Right lung (tissue), 10 donors: ENCODE measurements at places on chromosomes 3 and 15. TPM values are rescaled to one million over a fixed set of nuclear protein-coding genes. Genes with fewer than 3 reads are reported as not detected.

The IQCF5 gene
- not detected for polyA plus RNA-seq

The ST6GAL1 gene
- polyA plus RNA-seq, result 61.8 TPM

The SATB1 gene
- polyA plus RNA-seq, result 57.3 TPM

The WDR82 gene
- polyA plus RNA-seq, result 114 TPM

The SLC51B gene
- 15.1 TPM for polyA plus RNA-seq

The CFAP100 gene
- 6.8 TPM for polyA plus RNA-seq

The FBXO40 gene
- polyA plus RNA-seq, result 0.10 TPM

The CRABP1 gene
- polyA plus RNA-seq, result 2.6 TPM

The PARP15 gene
- 0.74 TPM for polyA plus RNA-seq

- no peak for DNase-seq
Observed at GRCh38 chr3:119291062-119291700, 3.0 kb upstream of the ARHGAP31 start.

- DNase-seq, result no peak
Observed at GRCh38 chr3:159418571-159419526, 569.8 kb upstream of the IL12A start.

- no peak for DNase-seq
Observed at GRCh38 chr3:244041-244440, 47.5 kb downstream of the CHL1 start.

GRCh38 chr15:77720655-77721054 is 87.9 kb upstream of the LINGO1 start:
- no peak for DNase-seq

DNA sequence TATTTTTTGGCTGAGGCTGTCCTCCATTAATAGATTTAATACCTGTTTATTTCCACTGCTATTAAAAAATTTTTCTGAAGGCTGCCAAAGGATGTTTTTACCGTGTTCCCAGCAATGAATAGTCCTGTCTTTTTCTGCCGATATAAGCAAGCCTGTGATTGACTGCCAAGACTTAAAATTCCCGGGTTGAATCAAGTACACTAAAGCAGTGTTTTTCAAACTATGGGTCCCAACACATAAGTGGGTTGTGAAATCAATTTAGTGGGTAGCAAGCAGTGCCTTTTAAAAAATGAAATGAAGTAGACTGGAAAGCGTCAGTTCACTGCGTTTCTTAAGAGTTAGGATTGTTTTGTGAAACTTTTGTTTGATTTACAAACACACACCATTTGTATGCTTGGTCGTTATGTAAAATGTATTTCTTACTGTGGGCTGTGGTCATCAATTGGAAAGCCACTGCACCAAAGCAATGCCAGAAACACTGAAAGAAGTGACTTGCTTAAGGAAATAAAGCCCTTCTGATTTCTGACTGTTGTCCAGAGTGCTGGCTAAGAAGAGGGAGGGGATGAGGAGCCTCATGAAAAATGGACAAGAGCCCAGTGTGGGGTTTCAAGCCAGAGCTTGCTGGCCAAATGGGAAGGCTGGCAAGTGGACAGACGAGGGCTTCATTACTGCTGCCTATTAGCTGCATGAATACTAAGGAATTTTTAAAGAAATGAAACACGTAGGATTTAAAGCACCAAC is 206.0 kb downstream of the THRB start:
- peak; percentile 23 for DNase-seq

- no peak for DNase-seq
Observed at GRCh38 chr3:177777699-177778098, 580.4 kb upstream of the TBL1XR1 start.

GRCh38 chr3:35201211-35201610 is 438.1 kb upstream of the ARPP21 start:
- DNase-seq, result no peak

GRCh38 chr15:101305820-101306255 is 10.8 kb upstream of the SNRPA1 start:
- DNase-seq, result no peak

- no peak for DNase-seq
Observed at GRCh38 chr15:31597466-31597865, 270.8 kb downstream of the KLF13 start.

DNA sequence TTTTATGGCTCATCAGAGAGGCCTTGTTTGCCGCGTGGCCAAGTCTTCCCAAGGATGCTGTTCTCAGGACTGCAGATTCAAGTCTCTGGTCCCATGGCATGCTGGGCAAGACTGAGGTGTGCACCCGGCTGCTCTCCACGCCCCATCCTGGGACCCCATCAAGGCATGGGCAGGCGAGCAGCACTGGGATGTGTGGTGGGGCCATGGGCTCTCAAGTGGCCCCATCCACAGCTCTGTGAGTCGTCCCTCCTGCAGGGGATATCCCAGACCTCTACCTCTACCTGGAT is 13.1 kb upstream of the GP9 start:
- DNase-seq, result no peak

GRCh38 chr3:190655933-190656332 is 142.0 kb downstream of the IL1RAP start:
- DNase-seq, result no peak

DNA sequence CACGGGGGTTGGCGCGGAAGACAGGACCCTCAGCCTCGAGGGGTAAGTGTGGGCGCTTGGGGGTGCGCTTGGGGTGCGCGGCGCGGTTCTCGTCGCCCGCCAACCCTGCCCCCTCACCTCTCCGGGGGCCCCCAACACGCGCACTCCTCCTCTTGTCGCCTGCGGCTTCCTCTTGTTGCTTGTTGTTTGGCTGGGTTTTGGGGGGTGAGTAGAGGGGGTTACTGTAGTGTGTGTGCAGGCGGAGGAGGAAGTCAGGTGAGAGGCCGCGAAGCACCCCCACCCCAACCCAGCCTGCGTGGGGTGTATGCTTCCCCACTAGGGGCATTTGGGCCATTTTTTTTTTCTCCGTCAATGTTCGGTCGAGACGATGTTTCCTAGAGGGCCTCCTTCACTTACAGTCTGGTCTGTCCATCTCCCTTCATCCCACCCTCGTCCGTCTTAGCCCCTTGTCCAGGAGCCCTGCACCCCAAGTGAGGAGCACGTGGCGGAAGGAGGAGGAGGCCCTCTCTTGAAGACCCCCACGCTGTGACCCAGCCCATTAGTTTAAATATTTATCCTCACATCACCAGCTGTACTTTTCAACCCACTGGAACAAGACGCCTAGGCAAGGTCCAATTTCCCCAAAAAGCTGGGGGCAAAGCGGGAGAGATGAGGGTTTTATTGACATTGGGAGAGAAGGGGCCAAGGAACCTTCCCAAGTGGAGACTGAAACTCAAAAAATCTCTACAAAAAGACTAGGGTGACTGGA is 20.4 kb upstream of the SATB1 start:
- DNase-seq, result no peak

DNA sequence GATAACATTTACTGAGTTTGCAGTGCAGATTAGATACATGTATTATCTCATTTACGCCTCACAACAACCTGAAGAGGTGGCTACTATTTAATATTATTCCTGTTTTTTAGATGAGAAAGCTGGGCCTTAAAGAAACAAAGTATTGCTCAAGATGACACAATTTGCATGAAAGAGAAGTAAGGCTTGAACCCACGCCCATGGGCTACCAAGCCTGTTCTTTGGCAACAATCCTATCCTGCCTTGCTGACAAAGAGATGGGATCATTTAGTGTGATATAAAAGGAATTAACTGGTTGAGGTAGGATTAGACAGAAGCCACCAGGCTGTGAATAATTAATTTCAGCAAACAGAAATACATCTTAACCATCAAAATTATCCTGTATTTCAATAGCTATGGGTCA is 9.2 kb upstream of the LDHAL6B start:
- DNase-seq, result no peak

DNA sequence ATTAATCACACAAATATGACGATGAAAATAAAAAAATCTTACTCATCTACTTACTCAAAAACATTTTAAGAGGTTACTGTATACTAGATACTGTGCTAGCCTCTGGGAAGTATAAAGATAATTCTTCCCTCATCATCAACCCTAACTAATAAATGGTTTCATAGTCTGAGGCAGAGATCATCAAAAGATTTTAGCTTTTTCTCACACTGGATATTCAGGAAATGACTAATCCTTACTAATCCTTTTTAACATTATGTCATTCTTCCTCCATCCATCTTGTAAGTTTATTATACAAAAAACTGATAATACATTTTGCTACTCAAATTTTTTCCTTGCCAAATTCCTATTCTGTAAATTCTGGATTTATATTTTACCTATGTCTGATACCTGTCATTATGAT is 29.7 kb downstream of the ACAD11 start:
- no peak for DNase-seq

DNA sequence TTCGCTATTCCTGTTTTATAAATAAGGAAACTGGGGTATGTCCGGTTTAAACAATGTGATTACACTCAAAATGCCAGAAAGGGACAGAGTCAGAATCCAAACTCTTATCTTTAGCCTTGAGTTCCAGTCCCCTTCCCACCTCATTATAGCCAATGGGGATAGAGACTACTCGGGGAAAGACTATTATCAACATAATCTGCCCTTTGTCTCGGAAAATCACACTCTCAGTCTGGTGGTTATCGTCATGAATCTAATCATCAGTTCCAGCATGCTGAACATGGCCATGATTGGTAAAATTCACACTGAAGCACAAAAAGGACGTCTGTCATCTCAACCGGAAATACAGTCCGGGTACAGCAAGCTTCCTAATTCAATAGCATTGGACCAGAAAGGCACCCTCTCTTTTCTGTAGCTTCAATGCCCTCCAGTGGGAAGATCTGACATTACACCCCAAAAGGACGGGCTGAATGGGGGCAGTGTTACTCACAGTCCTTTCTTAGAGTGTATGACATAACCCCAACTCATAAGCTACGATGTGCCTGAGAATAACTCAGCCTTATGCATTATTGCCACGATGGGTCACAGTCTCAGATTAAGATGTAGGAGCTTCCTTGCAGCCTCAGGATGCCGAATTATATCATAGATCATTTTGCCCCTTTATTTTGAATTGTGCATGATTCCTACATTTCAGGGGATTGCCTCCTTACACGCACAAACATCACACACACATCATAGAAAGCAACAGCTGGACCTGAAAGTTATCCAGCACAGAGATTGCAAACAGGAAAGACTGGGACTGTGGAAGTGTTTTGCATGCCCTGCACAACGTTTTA is 390.4 kb upstream of the LMCD1 start:
- peak; percentile 73 for DNase-seq

DNA sequence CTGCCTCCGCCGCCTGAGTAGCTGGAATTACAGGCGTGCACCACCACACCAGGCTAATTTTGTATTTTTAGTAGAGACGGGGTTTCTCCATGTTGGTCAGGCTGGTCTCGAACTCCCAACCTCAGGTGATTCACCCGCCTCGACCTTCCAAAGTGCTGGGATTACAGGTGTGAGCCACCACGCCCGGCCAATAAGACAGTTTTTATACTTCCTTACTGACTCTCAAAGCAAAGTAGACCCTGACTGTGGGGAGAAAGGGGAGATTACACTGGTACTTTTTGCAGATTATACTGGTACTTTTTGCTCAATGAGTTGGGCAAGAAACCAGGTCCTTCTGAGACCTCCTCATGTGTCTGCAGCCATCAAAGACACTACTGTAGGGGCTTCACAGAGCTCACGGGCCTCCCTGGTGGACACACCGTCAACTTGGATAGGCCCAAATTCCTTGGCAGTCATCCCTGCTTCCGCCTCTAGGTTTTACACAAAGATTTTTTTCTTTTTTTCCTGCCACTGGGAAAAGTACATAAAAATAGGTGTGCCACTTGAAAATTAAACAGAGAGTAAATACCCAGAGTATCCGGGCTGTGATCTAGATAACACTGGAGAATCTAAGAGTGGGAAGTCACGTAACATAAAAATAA is 143.3 kb upstream of the WNT5A start:
- no peak for DNase-seq

DNA sequence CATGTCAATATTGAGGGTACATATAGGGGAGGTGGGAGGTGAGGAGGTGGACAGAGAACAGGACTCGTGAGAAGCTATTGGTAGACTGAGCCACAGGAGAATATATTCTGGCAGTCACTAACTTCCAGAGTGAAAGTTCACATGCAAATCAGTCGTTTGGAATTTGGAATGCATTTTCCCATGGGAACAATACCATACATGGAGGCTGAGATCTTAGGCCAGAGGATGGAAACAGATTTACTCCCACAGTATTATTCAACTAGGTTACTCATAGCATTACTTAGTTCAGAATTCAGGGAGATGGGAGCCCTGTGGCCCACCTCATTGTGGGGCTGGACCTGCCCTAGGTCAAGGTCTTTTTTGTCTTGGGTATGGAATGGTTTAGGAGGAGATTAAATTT is 36.4 kb upstream of the ABHD2 start:
- no peak for DNase-seq

- DNase-seq, result no peak
Observed at GRCh38 chr3:6985848-6986247, 124.9 kb downstream of the GRM7 start.

DNA sequence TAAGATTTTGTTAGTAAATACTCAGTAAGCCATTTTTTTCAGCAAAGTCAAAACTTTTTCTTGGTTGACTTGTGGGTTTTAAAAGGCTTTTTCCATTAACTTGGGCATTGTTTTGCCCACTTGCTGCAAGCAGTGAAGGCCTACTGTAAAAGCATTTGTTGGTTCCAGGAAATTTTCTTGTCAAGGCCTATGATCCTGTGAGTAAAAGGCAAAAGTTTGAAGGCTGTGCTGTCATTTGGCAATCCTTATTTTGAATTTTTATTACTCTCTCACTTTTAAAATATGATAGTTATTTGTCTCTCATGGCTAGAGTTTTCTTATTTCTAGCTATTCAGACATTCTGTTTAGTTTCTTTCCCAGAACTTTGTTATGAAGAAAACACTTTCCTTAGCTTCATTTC is 13.0 kb downstream of the P2RY12 start:
- DNase-seq, result no peak

- no peak for DNase-seq
Observed at GRCh38 chr3:127666676-127667075, 6.1 kb upstream of the ABTB1 start.

DNA sequence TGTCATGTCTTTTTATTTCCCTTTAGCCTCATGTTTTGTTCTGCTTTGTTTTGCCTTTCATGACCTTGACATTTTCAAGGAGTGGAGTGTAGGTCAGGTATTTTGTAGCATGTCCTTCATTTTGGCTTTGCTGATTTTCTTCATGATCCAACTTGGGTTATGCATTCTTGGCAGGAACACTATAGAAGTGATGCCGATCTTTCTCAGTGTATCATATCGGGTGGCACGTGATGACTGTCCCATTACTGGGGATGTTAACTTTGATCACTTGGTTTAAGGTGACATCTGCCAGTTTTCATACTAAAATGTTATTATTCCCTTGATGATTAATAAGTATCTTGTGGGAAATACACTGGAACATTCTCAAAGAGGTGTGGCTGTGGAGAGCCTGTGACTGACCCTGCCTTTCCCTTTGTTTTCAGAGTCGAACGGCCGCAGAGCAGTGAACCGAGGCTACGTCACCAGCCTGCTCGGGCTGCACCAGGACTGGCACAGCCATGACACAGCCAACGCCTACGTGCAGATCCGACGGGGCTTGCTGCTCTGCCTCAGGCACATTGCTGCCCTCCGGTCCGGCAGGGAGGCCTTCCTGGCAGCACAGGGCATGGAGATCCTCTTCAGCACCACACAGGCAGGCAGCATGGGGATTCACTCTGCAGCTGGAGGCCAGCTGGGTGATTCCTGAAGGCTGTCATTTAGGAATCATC is 167.7 kb downstream of the AGBL1 start:
- no peak for DNase-seq

GRCh38 chr15:89362203-89363101 is 27.8 kb upstream of the POLG start:
- DNase-seq, result no peak
